ENCODE measurements at places on chromosomes 5 and 9.

DNA sequence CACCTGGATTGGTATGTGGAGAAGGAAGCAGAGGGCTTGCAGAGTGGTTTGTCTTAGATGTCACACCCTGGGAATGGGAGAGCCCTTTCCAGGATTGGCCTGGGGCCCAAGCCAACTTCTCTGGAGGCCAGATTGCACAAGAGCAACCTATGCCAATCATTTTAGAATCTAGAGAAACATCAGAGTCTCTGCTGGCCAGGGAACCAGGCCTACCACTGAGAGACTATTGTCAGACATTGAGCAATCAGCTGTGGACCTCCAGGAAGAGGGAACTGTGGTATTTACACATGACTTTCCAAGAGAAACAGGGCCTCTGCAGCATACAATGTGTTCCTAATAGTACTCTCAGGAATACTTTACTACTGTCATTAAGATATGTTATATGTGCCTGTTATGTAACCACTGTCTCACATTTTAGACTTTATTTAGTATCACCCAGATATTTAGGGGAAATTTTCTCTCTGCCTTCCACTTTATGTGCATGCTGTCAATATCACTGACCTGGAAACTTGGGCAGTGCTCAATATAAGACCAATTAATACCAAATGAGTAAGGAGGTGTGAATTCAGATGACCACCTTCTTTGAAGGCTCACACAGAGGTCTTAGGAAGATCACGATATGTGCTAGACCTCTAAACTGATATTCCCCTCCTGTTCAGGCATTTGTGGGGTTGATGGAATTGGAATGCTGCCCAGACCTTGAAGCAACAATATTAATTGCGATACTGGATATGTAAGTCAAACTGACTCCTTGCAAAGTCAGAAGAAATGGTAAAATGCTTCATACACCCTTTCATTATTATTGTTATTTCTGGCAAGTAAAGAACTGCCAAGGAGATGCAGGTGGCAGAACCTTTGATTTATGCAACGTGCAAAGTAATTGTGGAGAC, 20.5 kb upstream of the CCL28 start:
- peak; percentile 91 for DNase-seq

GRCh38 chr5:157541447-157542118, 34.0 kb downstream of the ADAM19 start:
- no peak for DNase-seq

GRCh38 chr5:170161069-170161468, 55.4 kb downstream of the FOXI1 start:
- no peak for DNase-seq

GRCh38 chr5:56684159-56684558, 131.2 kb upstream of the MAP3K1 start:
- no peak for DNase-seq

DNA sequence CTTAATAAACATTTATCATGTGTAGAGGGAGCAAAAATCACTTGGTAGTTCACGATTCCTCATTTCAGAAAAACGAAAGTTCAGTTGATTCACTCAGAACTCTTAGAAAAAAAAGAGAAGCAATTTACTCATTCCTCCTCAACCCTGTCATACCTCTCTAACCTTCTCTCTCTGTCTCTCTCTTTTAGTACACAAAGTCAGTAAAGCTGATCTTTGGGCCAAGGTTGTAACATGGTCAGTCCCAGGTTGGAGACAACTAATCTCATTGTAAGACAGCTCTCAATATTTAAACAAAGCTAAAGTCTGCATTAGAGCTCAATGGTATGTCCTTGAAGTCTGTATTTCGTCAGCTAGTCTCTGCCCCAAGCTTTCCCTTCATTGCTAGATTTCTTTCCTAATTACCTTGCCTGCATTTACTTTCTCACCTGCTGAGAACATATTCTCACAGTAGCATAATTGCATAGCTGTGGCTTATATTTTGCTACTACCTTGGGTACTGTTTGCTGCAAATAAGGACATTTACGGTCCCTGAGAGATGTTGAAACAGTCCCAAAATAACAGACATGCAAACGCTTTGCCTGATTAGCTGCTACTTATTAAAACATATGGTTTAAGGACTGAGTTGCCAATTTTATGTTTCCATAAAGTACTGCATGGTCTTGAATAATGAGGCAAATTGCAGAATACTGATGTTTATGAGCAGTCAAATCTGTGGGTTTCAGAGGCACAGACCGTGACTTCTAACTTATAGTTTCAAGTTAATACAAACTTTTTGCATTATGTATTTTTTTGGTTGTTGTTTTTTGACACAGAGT, 138.3 kb downstream of the GPBP1 start:
- no peak for DNase-seq

- DNase-seq, result peak; percentile 76
Observed at GRCh38 chr5:154367101-154367500, 78.7 kb upstream of the SAP30L start.

DNA sequence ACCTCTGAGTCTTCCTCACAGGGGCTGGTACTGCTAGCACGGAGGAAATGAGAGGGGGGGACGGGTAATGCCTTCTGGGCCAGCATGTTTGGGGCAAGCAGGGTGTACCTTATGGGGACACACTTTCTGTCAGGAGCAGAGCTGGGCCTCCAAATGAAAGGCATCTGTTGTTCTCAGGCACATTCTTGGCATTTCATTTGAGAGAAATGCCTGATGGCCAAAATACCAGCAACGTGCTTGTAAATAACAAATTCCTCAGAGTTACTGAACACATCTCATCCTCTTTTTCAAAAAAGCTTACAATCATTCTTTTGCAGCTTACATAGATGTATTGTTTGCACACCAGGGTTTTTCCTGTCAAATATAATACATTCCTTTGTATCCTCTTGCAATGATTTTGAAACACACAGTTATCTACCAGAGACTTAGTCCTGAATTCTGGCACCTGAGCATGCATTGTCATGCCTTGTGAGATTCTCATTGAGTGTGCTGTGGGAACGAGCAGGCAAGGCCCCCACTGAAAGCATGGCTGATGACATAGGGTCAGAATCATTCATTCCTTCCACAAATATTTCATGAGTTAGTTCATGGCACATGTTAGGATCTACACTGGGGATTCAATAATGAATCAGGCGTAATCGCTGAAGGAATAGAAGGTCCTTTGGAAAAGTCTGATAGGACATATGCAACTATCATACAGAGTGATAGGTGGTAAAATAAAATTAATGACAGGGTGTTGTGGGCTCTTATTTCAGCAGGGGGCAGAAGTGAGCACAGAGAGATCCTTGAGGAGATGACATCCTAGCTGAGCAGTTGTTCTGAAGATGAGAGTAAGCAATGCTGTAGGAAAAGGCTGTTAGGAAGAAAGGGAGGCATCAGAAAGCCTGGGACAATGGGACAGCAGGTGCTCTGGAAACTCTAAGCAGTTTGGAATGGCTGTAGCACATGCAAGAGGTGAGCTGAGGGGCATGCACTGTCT, 260.9 kb upstream of the TUT7 start:
- DNase-seq, result peak; percentile 56

GRCh38 chr9:114450833-114451706, 54.2 kb downstream of the WHRN start:
- DNase-seq, result no peak

DNA sequence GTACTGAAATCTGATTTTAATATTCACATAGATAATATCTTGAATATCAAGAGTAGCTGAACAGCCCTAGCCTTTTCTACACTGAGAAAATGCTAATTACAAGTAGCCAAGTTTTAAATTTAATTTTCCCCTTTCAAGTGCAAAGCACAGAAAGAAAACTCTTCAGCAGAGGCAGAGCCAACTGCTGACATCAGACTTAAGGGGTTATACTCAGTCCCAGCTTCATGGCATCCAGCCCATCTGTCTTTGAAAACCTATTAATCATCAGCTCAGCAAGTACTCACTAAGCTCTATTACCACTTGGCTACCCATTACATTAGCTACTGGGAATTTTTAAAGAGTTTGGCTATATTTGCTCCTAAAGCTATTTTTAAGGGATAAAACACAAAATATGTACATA, 220.5 kb downstream of the SLC12A2 start:
- peak; percentile 58 for DNase-seq

- peak; percentile 3 for DNase-seq
Observed at GRCh38 chr5:117220730-117221129, 646.1 kb upstream of the SEMA6A start.

- DNase-seq, result no peak
Observed at GRCh38 chr9:137138058-137138721, 764 bp upstream of the GRIN1 start.

DNA sequence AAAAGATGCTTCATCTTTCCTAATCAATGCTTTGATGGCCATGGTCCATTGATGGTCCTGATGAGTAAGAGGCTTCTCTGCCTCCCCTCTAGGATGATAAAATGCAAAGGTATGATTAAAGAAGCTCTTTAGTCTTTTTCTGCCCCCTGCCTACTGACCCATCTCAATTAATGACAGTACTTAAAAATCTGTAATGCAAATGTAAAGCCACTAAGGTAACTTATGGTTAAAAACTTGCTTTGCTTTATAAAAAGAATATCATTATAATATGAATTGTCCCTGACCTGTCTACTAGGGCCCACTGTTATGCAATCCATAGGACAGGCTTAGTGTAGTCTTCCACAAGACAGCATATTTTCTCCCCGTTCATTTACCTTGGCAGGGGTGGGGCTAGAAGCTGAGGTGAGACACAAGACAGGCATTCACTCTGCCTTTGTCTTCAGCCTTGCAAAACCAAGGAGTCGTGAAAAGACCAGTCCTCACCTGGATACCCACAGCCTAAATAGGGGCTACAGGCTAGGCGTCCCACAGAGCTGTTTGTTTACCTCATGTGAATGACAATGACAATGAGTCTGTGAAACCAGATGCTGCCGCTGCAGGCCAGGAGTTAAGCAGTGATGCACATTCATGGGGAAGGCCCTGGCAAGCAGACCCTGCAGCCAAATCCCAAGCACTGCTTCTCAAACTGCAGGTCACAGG, 60.4 kb downstream of the BNC2 start:
- peak; percentile 52 for DNase-seq

- peak; percentile 16 for DNase-seq
Observed at GRCh38 chr5:163473635-163474243, 13.3 kb downstream of the HMMR start.

DNA sequence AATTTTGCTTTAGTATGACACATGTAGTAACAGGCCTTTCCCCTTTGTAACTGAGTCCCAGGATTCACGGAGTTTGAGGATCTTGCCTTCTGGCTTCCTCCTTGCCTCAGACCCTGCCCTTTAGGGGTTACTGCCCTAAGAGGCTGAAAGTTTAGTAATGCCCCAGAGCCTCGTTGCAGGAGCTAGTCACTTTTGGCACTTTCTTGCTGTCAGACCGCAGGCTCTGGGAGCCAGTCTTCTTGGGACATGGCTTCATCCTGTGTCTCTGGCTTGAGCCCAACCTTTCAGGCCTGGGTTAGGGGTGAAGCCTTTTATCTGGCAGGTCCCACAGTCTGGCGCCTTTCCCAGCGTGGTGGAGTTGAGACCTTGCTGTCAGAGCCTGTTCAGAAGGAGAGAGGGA, 185.6 kb upstream of the DMRT1 start:
- DNase-seq, result no peak

DNA sequence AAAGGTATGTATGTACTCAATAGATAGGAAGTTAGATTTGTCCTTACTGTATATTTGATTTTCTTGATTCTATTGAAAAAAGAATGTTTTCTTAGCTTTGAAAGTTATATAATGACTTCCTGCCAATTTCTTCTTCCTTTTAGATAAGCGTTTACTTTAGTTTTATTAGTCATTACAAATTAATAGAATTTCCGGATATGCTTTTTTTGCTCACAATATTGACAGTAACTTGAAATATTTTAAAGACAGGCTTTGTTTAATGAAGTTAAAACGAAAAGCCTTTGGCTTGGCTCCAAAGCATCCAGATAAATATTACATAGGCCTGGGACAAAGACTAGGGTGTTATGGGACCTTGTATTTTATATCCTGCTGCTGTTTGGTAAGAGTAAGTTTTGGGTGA, 49.5 kb downstream of the CWC27 start:
- DNase-seq, result no peak

GRCh38 chr5:143245929-143246561, 157.4 kb downstream of the NR3C1 start:
- peak; percentile 87 for DNase-seq

DNA sequence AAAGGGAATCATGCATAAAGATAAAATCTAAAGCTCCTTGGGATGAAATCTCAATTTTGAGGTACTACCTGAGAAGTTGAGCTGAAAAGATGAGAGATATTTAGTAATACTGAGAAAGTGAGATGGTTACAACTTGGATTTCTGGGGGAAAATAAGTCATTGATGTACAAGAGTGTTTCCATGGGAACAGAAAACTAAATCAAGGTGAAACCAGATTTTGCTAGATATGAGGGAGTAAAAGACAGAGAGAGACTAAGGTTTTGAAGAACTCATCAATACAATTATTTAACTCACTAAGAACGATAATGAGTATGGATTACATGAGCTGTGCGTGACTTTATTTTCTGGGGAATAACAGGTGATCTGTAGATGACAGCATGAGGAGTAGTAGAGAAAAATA, 10.2 kb upstream of the ST8SIA4 start:
- DNase-seq, result no peak

GRCh38 chr9:91483835-91484234, 60.2 kb upstream of the NFIL3 start:
- DNase-seq, result no peak

GRCh38 chr5:65902104-65902503, 24.3 kb upstream of the ERBIN start:
- no peak for DNase-seq

GRCh38 chr9:2616692-2617377, 4.8 kb upstream of the VLDLR start:
- DNase-seq, result no peak

GRCh38 chr9:108386859-108387384, 468.9 kb downstream of the ACTL7B start:
- peak; percentile 67 for DNase-seq

- no peak for DNase-seq
Observed at GRCh38 chr9:7088611-7089010, 330.8 kb downstream of the KDM4C start.

- DNase-seq, result no peak
Observed at GRCh38 chr9:134983074-134983473, 65.4 kb upstream of the FCN1 start.

DNA sequence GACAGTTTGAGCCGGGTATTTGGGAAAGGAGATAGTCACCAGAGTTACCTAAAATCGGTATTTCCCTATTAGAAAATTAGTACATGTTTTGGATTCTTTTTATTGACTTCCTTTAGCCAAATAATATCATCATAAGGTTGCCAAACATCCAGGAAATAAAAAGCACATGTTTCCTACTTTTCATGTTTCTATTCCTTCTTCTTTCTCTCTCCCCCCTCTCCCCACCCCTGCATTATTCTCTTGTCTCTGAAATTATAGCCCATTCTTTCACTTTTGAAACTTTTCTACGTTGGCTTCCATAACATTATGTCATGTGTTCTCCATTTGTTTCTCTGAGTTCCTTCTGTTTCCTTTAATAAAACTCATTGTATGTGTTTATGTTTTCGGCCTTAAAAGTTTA, 161.9 kb downstream of the ALDH1A1 start:
- DNase-seq, result no peak

DNA sequence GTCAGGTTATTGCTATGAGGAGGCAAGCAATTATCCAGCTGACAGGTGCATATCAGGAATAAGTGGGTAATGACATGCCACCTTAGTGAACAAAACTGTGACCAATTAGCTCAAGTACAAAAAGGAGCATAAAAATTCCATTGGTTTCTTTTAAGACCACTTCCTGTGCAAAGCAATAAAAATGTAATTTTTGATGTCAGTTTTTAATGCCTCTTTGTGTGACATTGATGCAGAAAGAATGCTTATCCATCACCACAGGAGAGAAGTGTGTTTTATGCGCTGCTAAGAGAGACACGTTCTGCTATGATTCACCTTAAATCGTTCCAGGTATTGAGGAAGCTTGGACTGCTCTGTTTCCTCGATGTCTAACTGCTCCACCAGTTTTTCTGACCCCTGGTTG, 96.7 kb downstream of the MRPS27 start:
- DNase-seq, result no peak

GRCh38 chr9:123615381-123615780, 259.4 kb downstream of the CRB2 start:
- no peak for DNase-seq

Measured in foreskin keratinocyte (primary cell).